ENCODE measurements at places on chromosomes 4 and X. TPM values are rescaled to one million over a fixed set of nuclear protein-coding genes. Genes with fewer than 3 reads are reported as not detected.
A peak's percentile ranks its signal among the peaks of the same experiment; 100 is the strongest.

- H3K27ac ChIP-seq = peak overlapping the region; percentile 88
- peaks cover 21% of the 10 kb centered on the region for H3K4me1 ChIP-seq
- H3K4me3 ChIP-seq = no peak overlapping the region
- H3K36me3 ChIP-seq = peaks cover 58% of the 10 kb centered on the region
- no peak for DNase-seq
Measured at GRCh38 chr4:7027284-7027683, 15.9 kb upstream of the TADA2B start.

KIF4A gene
- 19.4 TPM for total RNA-seq

- no peaks in the 10 kb centered on the region for H3K27me3 ChIP-seq
- DNase-seq = no peak
- no peak overlapping the region for H3K4me3 ChIP-seq
- no peaks in the 10 kb centered on the region for H3K4me1 ChIP-seq
- no peaks in the 10 kb centered on the region for H3K36me3 ChIP-seq
- no peak overlapping the region for H3K27ac ChIP-seq
Measured at GRCh38 chrX:13786048-13786447, 30.8 kb downstream of the GPM6B start.

FAM9C gene
- total RNA-seq = 0.05 TPM

- no peak overlapping the region for H3K4me3 ChIP-seq
- DNase-seq = no peak
- no peak overlapping the region for H3K27ac ChIP-seq
- H3K4me1 ChIP-seq = no peaks in the 10 kb centered on the region
Measured at GRCh38 chr4:125104616-125105015, 210.1 kb upstream of the FAT4 start.
